Spinal cord (tissue), 10 donors: ENCODE measurements at places on chromosomes 12 and 14. TPM values are rescaled to one million over a fixed set of nuclear protein-coding genes. Genes with fewer than 3 reads are reported as not detected.
A peak's percentile ranks its signal among the peaks of the same experiment; 100 is the strongest.

Gene NGB
- 2.6 TPM for total RNA-seq

Gene LEMD3
- 34.4 TPM for total RNA-seq

Gene IRAK3
- 5.3 TPM for total RNA-seq

Gene CMTM5
- total RNA-seq = 46.7 TPM

Gene FGF23
- total RNA-seq = not detected

Gene CISTR
- not detected for total RNA-seq

DNA sequence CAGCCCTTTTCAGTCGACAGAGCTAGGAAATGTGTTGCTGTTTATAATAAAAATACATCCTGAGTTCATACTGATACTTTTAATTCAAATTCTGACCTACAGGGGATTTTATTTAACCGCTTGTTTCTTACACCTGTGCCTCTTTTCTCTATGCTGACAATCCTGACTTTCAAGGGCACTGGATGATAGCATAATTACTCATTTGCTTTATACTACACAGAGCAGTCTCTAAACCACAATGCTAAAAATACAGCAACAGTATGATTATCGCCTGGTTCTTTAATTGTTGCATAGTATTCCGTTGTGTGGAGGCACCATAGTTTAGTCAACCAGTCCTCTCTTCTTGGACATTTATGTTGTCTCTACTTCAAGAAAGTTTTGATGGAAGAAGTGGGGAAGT is 372.9 kb downstream of the DPF3 start:
- H3K27me3 ChIP-seq = no peaks in the 10 kb centered on the region
- H3K36me3 ChIP-seq = no peaks in the 10 kb centered on the region
- peaks cover 4% of the 10 kb centered on the region for H3K4me1 ChIP-seq

GRCh38 chr12:27555361-27555760 is 31.4 kb downstream of the PPFIBP1 start:
- no peak overlapping the region for H3K4me3 ChIP-seq
- H3K27ac ChIP-seq = peak overlapping the region; percentile 92
- H3K27me3 ChIP-seq = no peaks in the 10 kb centered on the region
- DNase-seq = peak; percentile 73
- H3K4me1 ChIP-seq = peaks cover 23% of the 10 kb centered on the region

DNA sequence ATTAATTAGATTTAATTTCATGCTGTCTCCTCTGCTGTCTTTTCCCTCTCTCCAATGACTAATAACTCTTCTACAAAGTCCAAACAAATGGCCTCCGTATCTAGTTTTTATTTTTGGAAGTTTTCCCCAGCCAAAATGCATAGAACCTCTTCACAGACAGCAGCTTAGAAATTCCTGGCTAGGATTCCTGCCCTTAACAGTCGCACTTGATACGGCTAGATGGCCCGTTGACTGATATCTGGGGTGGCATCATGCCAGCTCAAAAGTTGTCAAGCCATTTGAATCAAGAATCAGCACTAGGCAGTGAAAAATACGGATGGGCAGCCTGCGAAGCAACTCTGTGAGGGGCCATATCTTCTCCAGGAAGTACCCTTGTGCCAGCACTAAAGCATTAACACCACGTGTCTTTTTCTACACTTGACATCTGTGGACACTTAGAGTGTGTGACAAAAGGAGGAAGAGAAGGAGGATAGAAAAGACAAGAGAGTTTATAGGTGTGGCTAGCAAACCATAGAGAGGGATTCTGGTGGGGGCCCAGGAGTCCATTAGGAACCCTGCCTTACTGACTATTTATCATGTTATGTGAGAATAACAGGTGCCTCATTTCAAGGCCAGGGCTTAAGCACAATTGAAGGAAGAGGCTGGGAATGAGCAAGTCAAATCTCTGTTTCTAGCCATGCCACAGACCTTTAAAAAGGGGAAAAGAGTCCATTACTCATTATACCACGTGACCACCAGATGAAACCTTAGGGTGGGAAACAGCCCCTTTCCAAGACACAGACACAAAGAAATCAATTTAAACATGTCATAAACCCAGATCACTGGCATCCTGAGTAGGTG is 39.2 kb upstream of the KRR1 start:
- H3K36me3 ChIP-seq = no peaks in the 10 kb centered on the region
- no peak overlapping the region for H3K27ac ChIP-seq
- H3K4me3 ChIP-seq = no peak overlapping the region
- no peak for DNase-seq

GRCh38 chr12:9758119-9758518 is 2.6 kb downstream of the CD69 start:
- no peaks in the 10 kb centered on the region for H3K36me3 ChIP-seq
- no peaks in the 10 kb centered on the region for H3K27me3 ChIP-seq
- H3K4me1 ChIP-seq = no peaks in the 10 kb centered on the region
- no peak overlapping the region for H3K27ac ChIP-seq

DNA sequence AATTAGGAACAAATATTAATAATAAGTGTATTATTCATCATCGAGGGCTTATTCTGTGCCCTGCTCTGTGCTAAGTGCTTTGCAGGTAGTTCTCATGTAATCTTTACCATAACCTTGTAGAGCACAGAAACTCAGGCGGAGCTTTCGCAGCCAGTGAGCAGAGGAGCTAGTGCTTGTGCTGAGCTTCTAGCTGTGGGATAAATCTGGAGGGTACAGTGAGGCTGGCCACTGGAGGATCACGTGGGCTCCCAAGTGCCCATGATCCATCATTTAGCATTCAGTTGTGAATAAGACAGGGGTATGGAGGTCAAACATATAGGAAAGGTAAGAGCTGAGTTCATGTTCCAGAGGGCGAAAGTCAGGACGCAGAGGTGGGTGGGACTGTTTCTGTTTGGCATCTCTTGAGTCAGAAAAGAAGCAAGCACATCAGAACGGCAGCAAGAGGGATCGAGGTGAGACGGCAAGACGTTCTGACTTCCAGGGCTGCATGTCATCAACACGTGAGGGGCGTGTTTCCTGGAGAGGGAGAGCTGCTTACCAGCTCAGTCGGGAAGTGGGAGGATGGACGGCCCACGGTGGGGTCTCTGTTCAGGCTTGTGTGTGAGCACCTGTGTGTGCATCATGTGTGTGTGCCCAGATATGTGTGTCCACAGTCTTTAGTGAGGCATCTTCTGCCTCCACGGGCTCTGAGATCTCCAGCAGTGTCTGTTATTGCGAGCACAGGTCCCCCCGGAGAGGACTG is 16.8 kb upstream of the KRT80 start:
- no peaks in the 10 kb centered on the region for H3K27me3 ChIP-seq
- H3K27ac ChIP-seq = no peak overlapping the region
- no peak for DNase-seq
- H3K4me1 ChIP-seq = peaks cover 29% of the 10 kb centered on the region
- H3K36me3 ChIP-seq = no peaks in the 10 kb centered on the region
- no peak overlapping the region for H3K4me3 ChIP-seq

DNA sequence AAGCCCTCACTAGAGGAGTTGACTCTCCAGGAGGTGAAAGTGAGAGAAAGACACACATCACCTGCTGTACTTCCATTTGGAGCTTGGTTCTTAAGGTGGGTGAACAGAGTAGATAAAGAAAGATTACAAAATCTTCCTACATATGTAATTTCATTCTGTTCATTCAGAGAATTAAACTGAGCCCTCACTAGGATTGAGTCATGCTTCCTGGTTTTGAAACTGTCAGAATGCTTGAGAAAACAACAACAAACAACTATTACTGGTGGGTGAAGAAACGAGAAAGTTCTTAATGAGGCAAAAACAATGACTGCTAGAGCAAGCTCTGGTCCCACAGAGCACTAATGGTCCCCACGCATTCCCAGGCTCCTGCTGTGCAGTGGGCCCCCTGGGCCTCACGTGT is 841.7 kb downstream of the VRK1 start:
- no peaks in the 10 kb centered on the region for H3K36me3 ChIP-seq
- no peak for DNase-seq
- H3K27ac ChIP-seq = no peak overlapping the region
- H3K27me3 ChIP-seq = no peaks in the 10 kb centered on the region

DNA sequence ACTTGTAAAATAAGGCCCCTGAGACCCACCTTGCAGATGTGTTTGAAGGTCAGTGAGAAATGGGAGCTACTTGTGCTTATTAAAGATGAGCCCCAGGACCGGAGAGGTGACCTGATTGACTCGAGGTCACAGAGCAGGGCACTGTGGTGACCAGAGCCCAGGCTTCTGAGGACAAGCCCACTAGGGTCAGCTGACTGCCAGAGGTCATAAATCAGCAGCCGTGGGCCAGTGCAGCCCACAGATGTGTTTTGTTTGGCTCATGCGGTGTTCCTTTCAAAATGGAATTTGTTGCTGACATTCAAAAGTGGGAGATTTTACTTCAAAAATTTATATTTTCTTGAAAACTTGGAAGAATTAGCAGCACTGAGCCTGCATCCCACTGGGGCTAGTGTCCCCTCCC is 24.5 kb downstream of the JDP2 start:
- no peak overlapping the region for H3K4me3 ChIP-seq
- H3K36me3 ChIP-seq = peaks cover 20% of the 10 kb centered on the region
- no peak for DNase-seq
- no peaks in the 10 kb centered on the region for H3K27me3 ChIP-seq
- H3K27ac ChIP-seq = peak overlapping the region; percentile 80
- peaks cover 75% of the 10 kb centered on the region for H3K4me1 ChIP-seq
